ENCODE measurements at places on chromosomes 4 and X.

- no peak for DNase-seq
These were observed 20.5 kb downstream of the PNMA6E start for GRCh38 chrX:153380691-153381090.

DNA sequence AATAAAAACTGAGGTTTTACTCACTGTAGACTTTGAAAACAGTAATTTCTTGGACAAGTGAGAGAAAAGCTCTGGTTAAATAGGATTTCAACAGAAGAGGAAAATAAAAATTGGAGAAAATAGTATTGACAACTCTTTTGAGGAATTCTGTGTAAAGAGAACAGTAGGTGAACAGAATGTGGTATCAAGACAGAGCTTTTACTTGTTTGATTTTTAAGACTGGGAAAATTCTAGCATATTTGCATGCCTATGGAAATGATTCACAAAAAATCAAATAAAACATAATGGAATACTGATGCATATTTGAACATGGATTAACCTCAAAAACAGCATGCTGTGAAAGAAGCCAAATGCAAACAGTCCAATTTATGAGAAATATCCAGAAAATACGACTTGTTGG, 504.6 kb downstream of the KCTD8 start:
- no peak for DNase-seq

DNA sequence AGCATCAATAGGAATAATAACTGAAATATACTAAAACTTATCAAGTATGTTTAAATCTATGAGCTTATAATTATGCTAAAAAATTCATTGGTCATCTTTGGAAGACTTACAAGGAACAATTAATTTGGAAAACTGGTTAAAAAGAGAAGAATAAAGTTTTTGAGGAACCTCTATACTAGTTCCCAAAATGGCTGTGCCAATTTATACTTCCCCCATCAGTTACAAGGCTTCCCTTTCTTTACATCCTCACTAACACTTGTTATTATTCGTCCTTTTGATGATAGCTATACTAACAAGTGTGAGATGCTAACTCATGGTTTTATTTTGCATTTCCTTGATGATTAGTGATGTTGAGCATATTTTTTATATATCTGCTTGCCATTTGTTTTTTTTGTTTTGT, 17.1 kb downstream of the OGT start:
- DNase-seq: no peak

- no peak for DNase-seq
These were observed 18.7 kb downstream of the SCFD2 start for GRCh38 chr4:53346920-53347852.

GRCh38 chr4:58515226-58515625, 1405.0 kb upstream of the IGFBP7 start:
- no peak for DNase-seq

- DNase-seq: no peak
These were observed 47.7 kb downstream of the ING2 start for GRCh38 chr4:183552274-183553146.

- no peak for DNase-seq
These were observed 2.6 kb downstream of the FLNA start for GRCh38 chrX:154371789-154372300.

GRCh38 chrX:35380808-35381700, 417.1 kb upstream of the MAGEB16 start:
- no peak for DNase-seq

GRCh38 chr4:27005501-27005900, 144.9 kb downstream of the STIM2 start:
- no peak for DNase-seq

DNA sequence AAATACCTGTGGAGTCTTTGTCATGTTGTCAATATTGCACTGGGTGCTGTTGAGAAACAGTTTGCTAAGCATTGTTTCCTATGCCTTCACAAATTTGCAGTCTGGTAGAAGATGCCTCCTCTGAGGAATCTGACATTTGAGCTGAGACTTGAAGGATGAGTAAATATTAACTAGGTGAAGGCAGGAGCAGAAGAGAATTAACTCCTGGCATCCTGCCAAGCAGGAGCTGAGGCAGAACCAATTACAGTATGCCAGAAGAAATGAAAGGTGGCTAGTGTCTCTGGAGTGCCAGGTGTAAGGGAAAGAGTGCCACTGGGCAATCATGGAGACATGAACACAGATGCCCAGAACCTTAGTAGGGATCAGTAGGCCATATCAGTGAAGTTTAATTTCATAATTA, 1778.2 kb upstream of the PCDH10 start:
- DNase-seq: no peak

GRCh38 chrX:122835886-122836285, 348.2 kb upstream of the GRIA3 start:
- DNase-seq: no peak
